Activated naive CD4-positive, alpha-beta T cell treated with anti-CD3 and anti-CD28 coated beads, Interleukin-2, amount 10 ng/mL, durations not matched to agents 7 days and 5 days (primary cell): ENCODE measurements at places on chromosomes 6 and 20.
A peak's percentile ranks its signal among the peaks of the same experiment; 100 is the strongest.

DNA sequence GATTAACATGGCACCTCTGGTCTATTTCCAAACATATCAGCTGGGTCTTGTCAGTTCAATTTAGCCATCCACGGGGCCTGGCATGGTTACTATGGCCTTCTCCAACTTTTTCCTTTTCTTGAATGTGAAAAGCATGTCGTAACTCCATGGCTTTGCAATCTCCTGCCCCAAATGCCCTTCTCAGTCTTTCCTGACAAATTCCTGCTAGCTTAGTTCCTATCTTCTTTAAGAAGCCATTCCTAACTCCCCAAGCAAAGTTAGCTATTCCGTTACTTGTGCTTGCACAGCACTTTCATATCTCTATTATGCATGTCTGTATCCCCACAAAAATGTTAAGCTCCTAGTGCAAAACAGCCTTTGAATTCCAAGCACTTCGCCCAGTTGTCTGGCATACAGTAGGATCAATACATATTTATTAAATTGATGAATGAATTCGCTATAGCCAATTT, 105.6 kb downstream of the AIG1 start:
- no peak for DNase-seq

- peak; percentile 37 for DNase-seq
These were observed 27.4 kb upstream of the MAPRE1 start for GRCh38 chr20:32792316-32792715.

GRCh38 chr6:85561750-85562357, 31.8 kb downstream of the SNX14 start:
- DNase-seq: no peak

- no peak for DNase-seq
These were observed 105.9 kb downstream of the LY86 start for GRCh38 chr6:6694368-6694780.

- no peak for DNase-seq
These were observed 124.9 kb downstream of the TIAM2 start for GRCh38 chr6:155120034-155120433.

GRCh38 chr20:15814360-15814759, 758.9 kb downstream of the KIF16B start:
- DNase-seq: no peak

GRCh38 chr6:29831776-29832175, 4.2 kb downstream of the HLA-G start:
- no peak for DNase-seq

GRCh38 chr6:99471638-99472037, 43.6 kb downstream of the USP45 start:
- no peak for DNase-seq

- no peak for DNase-seq
These were observed 143.6 kb downstream of the CD24 start for GRCh38 chr6:106830930-106831329.

- no peak for DNase-seq
These were observed 45.3 kb upstream of the RIN2 start for GRCh38 chr20:19712721-19713260.

GRCh38 chr6:38187325-38187724, 367.8 kb downstream of the ZFAND3 start:
- DNase-seq: no peak

- DNase-seq: peak; percentile 24
These were observed 445.4 kb upstream of the DEFB115 start for GRCh38 chr20:30811885-30812671.

GRCh38 chr6:55636406-55637102, 57.6 kb upstream of the HMGCLL1 start:
- no peak for DNase-seq

GRCh38 chr6:41326092-41326491, 9.3 kb upstream of the NCR2 start:
- DNase-seq: no peak

- no peak for DNase-seq
These were observed 602.2 kb upstream of the BTBD3 start for GRCh38 chr20:11315525-11315924.

DNA sequence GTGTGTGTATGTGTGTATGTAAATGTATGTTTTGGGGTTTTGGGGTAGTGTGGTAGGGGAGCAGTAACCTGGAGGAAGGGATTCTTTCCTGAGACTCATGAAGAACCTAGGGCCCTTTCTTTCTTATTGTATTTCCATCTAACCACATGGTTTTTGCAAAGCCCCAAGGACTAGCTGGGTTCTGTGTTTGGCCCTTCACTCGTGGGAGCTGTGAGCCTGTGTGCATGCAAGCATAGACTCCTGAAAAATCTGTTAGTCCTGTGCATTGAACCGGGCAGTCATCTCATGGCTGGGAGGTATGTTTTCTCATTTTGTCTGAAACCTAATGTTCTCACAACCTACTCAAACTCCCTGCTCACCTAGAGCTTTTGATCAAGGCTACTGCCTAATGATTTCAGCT, 219.1 kb downstream of the PHACTR1 start:
- no peak for DNase-seq

DNA sequence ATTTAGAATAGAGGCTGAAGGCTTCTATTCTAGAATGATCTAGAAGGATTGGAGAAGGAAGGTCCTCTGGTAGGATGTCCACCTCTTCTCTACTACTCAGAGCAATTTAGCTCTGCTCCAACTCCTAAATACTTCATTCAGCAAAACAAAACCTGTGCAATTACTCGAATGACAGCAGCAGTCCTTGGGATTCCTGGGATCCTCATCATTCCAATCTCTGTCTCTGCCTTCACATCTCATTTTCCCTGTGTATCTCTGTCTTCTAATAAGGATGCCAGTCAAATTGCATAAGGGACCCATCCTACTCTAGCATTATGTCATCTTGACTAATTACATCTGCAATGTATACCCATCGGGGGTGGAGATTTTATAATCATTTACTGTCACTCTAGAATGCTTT, 5.5 kb upstream of the AIG1 start:
- DNase-seq: no peak

DNA sequence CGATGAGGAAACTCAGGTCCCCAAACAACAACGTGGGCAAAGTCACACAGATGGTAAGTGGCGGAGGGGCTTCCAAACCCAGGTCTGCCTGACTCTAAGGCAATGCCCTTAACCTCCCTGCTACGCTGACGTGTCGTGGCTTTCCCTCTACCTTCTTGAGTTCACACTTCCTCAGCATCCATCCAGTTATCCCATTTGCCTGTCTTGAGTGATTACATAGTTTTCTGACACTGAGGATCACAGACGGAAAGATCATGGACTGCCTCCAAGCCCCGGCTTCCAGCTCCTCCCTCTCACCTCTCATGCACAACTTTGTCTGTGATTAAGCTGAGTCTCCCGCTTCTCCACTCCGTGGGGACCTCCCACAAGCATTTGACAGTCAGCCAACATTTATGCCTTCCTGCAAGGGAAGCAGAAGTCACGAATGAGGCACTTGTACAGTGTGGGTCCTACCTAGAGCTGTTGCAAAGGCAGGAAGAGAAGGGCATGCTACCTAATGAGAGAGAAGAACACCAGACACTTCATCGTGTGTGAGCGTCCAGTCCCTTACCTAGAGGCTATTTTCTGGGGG, 33.8 kb downstream of the TBC1D7 start:
- DNase-seq: no peak

DNA sequence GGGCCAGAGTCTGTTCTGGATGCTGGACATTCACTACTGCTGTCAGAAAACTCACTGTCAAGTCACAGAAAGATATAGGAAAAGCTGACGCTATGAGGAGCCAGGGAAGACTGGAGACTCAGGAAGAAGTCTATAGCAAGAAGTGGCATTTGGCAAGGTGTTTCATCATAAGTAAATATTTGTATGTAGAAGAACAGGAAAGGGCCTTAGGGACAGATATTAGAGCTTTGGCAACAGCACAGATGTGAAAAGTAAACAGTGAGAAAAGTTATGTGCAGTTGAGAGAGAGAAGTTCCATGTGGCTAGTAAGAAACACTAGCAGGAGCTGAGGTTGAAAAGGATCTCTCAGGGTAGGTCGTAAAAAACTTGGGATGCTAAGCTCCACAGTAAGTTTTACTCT, 868.9 kb downstream of the PHF3 start:
- DNase-seq: no peak

DNA sequence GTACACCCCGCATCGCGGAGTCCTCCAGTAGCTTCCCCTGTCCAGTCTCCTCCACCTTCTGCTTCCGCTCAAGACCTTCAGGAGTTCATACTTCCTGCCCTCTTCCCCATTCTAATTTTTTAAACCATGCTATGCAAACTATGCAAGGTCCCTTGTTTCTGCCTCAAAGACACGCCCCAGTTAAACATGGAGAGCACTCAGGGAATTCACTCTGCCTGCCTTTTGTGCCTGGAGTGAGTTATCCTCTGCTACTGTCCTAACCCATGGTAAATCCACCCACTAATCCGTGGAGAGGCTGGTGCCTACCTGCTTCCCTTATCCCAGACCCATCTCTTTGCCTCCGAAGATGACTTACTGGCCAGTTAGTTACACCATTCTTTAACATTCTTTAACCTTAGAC, 473.7 kb upstream of the JARID2 start:
- no peak for DNase-seq

DNA sequence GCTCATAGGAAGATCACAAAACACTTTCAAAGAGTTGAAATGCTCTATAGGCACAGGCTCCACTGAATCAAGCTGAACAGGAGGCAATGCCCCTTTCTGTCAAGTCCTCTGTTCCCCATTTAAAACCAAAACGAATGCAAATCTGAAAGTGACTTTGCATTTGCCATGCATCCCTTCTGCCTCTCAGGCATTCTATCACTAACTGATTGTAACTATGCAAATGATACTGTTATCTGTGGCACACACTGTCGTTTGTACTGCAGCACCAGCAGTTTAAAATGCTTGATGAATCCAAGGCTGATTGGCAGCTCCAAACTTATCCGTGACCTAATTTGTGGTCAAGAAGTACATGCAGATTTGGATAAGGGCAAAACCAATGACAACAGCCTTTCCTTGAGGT, 1067.5 kb upstream of the MAP3K7 start:
- DNase-seq: no peak

GRCh38 chr20:59024111-59024530, 4.9 kb downstream of the TUBB1 start:
- DNase-seq: no peak

- no peak for DNase-seq
These were observed 57.2 kb downstream of the CEP43 start for GRCh38 chr6:167056370-167056769.

DNA sequence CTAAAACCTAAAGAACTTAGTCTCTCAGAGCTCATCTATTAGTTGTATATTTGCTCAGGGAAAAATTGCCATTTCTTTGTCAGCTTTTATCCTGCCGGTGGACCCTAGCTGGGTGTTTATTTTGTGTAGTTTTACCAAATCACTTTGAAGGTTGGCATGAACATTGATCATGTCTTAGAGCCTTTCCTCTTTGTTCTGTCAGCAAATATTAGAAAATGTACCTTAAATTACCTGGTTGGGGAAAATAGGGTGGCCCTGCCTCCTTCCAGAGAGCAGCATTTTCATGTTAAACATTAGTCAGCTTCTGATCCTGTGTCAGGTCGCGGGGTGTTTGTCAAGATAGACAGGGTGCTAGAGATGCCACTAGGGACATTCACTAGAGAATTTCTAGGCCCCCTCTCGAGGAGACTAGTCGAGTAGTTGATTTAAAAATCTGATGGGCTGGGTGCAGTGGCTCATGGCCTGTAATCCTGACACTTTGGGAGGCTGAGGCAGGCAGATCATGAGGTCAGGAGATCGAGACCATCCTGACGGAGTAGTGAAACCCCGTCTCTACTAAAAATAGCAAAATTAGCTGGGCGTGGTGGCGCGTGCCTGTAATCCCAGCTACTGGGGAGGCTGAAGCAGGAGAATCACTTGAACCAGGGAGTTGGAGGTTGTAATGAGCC, 11.2 kb downstream of the RALY start:
- DNase-seq: no peak

- DNase-seq: no peak
These were observed 8.4 kb upstream of the CST9 start for GRCh38 chr20:23614163-23614562.

DNA sequence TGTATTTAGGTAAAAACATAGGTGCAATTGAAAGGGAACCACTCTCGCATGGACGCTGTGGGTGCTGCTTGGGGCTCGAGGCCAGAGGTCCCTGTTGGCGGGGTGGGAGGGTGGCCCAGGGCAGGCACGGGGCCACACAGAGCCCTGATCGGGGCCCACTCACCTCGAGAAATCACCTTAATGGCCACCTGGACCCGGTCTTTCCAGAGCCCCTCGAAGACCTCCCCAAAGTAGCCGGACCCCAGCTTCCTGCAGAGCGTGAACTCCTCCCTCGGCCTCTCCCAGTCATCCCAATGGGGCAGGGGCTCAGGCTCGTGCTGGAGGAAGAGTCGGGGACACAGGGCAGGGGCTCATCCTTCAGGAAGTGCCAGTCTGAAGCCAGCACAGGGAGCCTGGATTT, 3.8 kb downstream of the PTK6 start:
- DNase-seq: peak; percentile 20

DNA sequence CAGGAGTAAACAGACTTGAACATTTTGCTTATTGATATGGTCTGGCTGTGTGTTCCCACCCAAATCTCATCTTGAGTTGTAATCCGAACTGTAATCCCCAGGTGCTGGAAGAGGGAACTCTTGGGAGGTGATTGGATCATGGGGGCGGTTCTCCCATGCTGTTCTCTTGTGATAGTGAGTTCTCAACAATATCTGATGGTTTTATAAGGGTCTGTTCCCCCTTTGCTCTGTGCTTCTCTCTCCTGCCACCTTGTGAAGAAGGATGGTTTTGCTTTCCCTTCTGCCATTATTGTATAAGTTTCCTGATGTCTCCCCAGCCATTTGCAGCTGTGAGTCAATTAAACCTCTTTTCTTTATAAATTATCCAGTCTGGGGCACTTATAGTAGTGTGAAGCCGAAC, 40.0 kb downstream of the MYLIP start:
- DNase-seq: no peak

GRCh38 chr20:37552415-37552814, 24.7 kb upstream of the BLCAP start:
- no peak for DNase-seq

- no peak for DNase-seq
These were observed 30.8 kb upstream of the COL21A1 start for GRCh38 chr6:56278171-56278591.

DNA sequence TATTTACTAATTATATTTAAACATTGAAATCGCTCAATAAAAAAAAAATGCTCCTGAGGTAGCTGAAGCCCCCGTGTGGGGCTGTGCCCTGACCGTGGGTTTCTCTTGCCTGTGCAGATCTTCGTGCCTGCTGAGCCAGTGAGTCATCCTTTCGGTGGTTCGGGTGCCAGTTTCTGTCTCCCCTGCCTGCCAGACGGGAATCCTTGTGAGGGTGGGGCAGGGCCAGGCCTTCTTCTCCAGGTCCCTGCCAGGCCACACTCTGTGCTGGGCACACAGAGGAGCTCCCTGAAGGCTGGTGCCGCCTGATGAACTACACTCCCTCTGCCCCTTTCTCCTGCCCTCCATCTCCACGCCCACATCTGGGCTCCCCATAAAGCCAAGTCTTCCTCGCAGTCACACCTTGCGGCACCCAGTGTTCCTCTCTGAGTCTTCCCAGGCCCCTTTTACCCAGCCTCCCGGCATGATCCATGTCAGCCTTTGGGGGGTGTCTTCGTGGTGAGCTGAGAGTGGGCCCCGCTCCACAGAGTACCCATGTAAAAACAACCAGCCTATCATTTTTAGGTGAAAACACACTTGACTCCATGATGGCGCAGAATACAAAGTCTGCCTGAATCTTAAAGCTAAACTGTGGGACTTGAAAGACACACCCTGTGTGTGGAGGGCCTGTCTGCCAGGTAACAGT, 19.3 kb downstream of the FGD2 start:
- DNase-seq: peak; percentile 49
